Spinal cord (tissue), 10 donors: ENCODE measurements at places on chromosomes 3 and 15.

DNA sequence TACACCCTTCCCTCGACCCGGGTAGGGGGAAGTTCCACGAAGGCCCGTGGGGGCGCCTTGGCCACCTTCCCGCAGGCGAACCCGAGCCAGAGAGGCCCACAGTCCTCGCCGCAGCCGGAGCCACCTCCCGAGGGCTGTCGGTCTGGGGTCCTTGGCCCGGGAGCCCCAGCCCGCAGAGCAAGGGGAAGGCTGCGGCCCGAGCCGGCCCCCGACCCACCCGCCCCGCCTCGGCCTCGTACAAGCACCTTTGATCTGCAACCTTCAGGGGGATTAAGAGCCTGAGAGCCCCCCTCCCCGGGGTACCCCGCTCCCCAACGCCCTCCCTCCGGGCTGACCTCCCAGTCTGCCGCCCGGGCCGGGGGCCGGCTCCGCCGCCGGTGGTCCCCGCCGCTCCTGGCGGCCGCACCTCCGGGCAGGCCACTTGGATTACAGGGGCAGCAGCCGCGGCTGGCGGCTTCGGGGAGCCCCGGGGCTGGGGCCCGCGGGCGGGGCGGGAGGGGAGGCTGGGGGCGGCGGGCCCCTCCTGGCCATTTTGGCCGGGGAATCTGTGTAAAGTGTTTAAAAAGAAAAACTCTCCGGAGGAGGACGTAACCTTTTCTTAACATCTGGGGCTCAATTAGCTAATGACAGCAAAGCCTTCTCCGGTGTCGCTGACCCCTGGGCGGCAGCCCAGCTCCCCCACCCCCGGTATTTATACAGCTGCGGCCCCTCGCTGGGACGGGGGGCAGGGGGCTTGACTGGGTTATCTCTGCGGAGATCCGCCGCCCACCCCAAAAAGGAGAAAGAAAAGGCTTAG, 40.2 kb downstream of the EPHB3 start:
- peaks cover 23% of the 10 kb centered on the region for H3K27me3 ChIP-seq
- H3K36me3 ChIP-seq: no peaks in the 10 kb centered on the region
- no peak for DNase-seq
- H3K4me1 ChIP-seq: peaks cover 63% of the 10 kb centered on the region
- H3K27ac ChIP-seq: peak overlapping the region; percentile 40

- no peaks in the 10 kb centered on the region for H3K36me3 ChIP-seq
- no peak overlapping the region for H3K4me3 ChIP-seq
Observed at GRCh38 chr3:194503081-194503531, 16.3 kb upstream of the ATP13A3 start.

DNA sequence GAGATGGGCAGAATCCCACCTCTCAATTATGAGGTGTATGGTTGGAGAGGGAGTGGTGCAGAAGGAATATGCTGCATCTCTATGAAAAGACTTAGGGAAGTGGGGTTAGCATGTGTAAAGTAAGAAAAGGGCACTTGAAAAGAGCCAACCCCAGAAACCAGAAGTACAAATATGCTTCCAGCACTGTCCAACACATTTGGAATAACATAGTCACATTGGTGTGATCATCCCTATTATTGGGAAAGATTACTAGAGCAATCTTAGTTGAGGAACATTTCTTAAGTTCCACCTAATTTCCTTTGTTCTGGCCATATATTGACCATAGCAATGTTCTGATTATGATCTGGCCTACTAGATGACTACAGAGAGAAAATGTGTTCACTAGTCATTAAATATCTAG, 34.3 kb downstream of the HMG20A start:
- no peaks in the 10 kb centered on the region for H3K27me3 ChIP-seq
- no peak overlapping the region for H3K4me3 ChIP-seq
- no peak overlapping the region for H3K27ac ChIP-seq

GRCh38 chr15:41024131-41024530, 70.9 kb downstream of the CHAC1 start:
- H3K4me1 ChIP-seq: no peaks in the 10 kb centered on the region
- peak; percentile 16 for DNase-seq
- no peaks in the 10 kb centered on the region for H3K27me3 ChIP-seq
- no peak overlapping the region for H3K4me3 ChIP-seq
- no peak overlapping the region for H3K27ac ChIP-seq
- peaks cover 18% of the 10 kb centered on the region for H3K36me3 ChIP-seq

DNA sequence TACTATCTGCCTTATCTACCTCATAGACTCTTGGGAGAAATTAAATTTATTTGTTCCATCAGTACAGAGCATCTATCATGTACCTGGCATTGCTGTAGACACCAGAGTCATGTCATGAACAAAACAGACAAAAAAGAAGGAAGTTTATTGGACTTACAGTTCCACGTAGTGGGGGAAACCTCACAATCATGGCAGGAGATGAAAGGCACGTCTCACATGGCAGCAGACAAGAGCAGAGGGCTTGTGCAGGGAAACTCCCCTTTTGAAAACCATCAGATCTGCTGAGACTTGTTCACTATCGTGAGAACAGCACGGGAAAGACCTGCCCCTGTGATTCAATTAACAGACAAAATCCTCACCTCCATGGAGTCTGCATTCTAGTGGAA, 25.6 kb upstream of the ACAP2 start:
- no peaks in the 10 kb centered on the region for H3K27me3 ChIP-seq
- H3K4me1 ChIP-seq: no peaks in the 10 kb centered on the region

- DNase-seq: no peak
- H3K36me3 ChIP-seq: peaks cover 5% of the 10 kb centered on the region
- no peak overlapping the region for H3K4me3 ChIP-seq
- no peaks in the 10 kb centered on the region for H3K27me3 ChIP-seq
- H3K4me1 ChIP-seq: peaks cover 56% of the 10 kb centered on the region
Observed at GRCh38 chr3:127789990-127790881, 32.1 kb downstream of the MGLL start.

DNA sequence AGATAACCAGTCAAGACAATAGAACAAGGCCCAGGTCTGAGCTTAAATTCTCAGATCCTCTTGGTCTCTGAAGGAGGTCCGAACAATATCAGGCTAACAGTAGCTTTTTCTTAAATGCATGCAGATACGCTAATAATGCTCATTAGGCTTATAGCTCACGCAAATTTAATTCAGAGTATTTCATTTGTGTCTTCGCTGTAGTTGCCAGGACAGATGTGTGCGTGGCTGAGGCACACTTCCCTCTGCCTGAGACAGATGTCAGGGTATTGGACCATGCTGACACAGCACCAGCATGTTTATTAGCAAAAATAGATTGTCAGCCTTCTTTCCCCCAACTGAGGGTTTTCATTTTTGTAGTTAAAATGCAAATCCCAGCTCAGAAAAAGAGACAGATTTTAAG, 102.9 kb upstream of the BFSP2 start:
- no peaks in the 10 kb centered on the region for H3K27me3 ChIP-seq
- no peak overlapping the region for H3K4me3 ChIP-seq
- H3K36me3 ChIP-seq: no peaks in the 10 kb centered on the region

DNA sequence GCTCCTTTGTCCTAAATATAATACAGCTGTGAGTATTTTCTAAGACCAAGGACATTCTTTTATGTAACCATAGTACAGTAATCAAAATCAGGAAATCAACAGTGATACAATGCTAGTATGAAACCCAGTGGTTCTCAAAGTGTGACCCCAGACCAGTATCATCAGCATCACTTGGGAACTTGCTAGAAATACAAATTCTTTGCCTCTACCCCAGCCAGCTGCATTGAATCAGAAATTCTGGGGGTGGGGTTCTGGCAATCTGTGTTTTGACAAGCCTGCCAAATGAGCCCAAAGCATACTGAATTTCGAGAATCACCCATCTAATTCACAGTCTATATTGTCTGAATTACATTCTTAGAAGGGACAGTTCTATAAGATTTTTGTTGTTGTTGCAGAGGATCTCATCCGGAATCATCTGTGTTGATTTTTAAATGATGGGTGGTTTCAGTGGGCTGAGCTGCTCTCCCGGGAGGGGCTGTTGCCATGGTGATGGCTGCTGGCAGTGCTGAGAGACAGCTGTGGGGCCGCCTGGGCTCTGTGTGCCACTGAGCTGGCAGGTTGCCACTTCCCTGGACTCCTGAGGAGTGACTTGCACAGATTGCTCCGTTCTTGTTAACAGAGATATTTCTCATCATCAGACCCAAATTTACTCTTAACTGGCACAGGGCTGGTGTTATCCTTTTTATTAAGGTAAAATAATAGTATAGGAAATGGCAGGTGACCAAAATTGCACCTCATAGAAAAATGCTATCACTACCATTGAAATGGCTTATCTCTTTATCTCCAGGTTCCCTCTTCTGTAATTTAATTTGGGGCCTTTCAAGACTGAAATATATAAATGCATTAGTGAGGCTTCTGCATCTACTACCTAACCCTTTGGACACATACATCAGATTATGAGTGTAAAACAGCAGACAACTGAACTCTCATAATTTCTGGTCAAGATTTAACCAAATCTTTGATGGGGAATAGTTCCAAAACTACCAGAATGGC, 56.5 kb downstream of the NEK11 start:
- no peaks in the 10 kb centered on the region for H3K27me3 ChIP-seq
- H3K4me3 ChIP-seq: no peak overlapping the region
- H3K4me1 ChIP-seq: peaks cover 6% of the 10 kb centered on the region
- DNase-seq: peak; percentile 81
- peak overlapping the region; percentile 16 for H3K27ac ChIP-seq
- H3K36me3 ChIP-seq: no peaks in the 10 kb centered on the region

DNA sequence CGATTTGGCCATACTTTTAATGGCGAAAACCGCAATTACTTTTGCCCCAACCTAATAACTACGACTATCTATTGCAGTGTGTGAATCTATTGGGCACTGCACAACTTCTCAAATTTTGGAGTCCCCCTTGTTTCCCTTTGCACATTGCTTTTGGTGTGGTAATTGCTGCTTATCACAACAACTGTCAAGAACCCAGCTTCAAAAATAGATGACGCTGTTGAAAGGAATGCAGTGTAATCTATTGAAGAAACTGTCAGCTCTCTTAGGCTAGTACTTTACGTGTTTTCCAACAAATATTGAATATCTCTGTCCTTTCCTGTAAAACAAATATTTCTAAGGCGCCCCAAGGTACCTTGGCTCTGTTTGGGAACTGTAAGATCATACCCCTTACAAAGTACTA, 222.8 kb upstream of the UBE2E2 start:
- no peaks in the 10 kb centered on the region for H3K27me3 ChIP-seq
- no peaks in the 10 kb centered on the region for H3K4me1 ChIP-seq
- H3K36me3 ChIP-seq: no peaks in the 10 kb centered on the region
- no peak overlapping the region for H3K27ac ChIP-seq
- no peak for DNase-seq

GRCh38 chr3:5122741-5123706, 932 bp downstream of the ARL8B start:
- H3K27me3 ChIP-seq: no peaks in the 10 kb centered on the region
- peaks cover 15% of the 10 kb centered on the region for H3K4me1 ChIP-seq
- H3K36me3 ChIP-seq: no peaks in the 10 kb centered on the region
- H3K4me3 ChIP-seq: peak overlapping the region; percentile 99
- H3K27ac ChIP-seq: peak overlapping the region; percentile 75
- DNase-seq: peak; percentile 65

GRCh38 chr3:45567730-45568172, 26.8 kb upstream of the LIMD1 start:
- no peak overlapping the region for H3K27ac ChIP-seq
- peaks cover 15% of the 10 kb centered on the region for H3K4me1 ChIP-seq
- no peaks in the 10 kb centered on the region for H3K27me3 ChIP-seq
- no peaks in the 10 kb centered on the region for H3K36me3 ChIP-seq
- no peak for DNase-seq

GRCh38 chr3:45020534-45020933, 5.6 kb upstream of the CLEC3B start:
- H3K27ac ChIP-seq: peak overlapping the region; percentile 79
- DNase-seq: no peak
- no peak overlapping the region for H3K4me3 ChIP-seq
- peaks cover 2% of the 10 kb centered on the region for H3K36me3 ChIP-seq
- no peaks in the 10 kb centered on the region for H3K27me3 ChIP-seq

- H3K27me3 ChIP-seq: no peaks in the 10 kb centered on the region
- no peak overlapping the region for H3K4me3 ChIP-seq
- no peak for DNase-seq
- H3K27ac ChIP-seq: no peak overlapping the region
- H3K4me1 ChIP-seq: peaks cover 3% of the 10 kb centered on the region
Observed at GRCh38 chr3:58691997-58692396, 25.4 kb upstream of the FAM3D start.

DNA sequence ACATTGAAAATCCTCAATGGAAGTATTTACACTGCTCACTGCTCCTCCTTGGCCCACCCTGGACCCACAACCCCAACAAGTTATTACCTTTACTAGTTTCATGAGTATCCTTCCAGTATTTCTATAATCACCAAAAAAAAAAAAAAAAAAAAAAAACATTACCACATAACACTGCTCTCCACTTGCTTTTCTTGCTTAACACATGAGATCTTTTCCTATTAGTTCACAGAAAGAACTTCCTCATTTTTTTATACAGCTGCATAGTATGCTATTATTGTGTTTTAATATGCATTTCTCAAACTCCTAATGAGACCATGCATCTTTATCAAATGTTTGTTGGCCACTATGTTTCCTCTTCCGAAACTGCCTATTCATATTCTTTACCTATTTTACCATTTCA, 14.6 kb downstream of the GABPB1 start:
- DNase-seq: no peak
- no peak overlapping the region for H3K27ac ChIP-seq
- H3K27me3 ChIP-seq: no peaks in the 10 kb centered on the region
- H3K4me3 ChIP-seq: no peak overlapping the region

- no peak for DNase-seq
- H3K36me3 ChIP-seq: no peaks in the 10 kb centered on the region
- no peak overlapping the region for H3K4me3 ChIP-seq
- H3K27me3 ChIP-seq: no peaks in the 10 kb centered on the region
- peaks cover 57% of the 10 kb centered on the region for H3K4me1 ChIP-seq
- H3K27ac ChIP-seq: no peak overlapping the region
Observed at GRCh38 chr15:101123222-101123910, 128.5 kb downstream of the CHSY1 start.

- H3K27ac ChIP-seq: peak overlapping the region; percentile 40
- H3K4me1 ChIP-seq: no peaks in the 10 kb centered on the region
- H3K36me3 ChIP-seq: no peaks in the 10 kb centered on the region
- H3K4me3 ChIP-seq: no peak overlapping the region
- DNase-seq: no peak
- no peaks in the 10 kb centered on the region for H3K27me3 ChIP-seq
Observed at GRCh38 chr3:146133441-146133840, 27.5 kb downstream of the PLOD2 start.
